Type B pancreatic cell (in vitro differentiated cells): ENCODE measurements at places on chromosomes 16 and 17. TPM values are rescaled to one million over a fixed set of nuclear protein-coding genes. Genes with fewer than 3 reads are reported as not detected.

DNA sequence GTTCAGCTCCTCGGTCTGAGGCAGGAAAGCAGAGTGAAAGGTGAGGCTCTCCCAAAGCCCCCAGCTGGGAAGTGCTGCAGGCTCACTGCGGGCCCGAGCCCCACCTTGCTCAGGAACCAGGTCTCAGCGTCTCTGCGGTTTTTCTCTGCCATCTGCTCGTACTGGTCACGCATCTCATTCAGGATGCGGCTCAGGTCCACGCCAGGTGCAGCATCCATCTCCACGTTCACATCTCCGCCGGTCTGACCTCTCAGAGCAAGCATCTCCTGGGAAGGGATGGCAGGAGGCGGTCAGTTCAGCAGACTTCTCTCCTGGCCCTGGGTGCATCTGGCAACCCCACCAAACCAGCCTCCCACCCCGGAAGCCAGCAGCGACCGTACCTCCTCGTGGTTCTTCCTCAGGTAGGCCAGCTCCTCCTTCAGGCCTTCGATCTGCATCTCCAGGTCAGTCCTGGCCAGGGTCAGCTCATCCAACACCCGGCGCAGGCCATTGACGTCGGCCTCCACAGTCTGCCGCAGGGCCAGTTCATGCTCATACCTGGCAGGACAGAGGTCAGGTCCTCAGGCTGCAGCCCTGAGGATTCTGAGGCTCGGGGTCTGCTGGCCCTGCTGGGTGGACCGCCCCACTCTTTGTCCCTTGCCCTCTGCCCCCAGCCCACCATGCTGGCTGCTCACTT is 1.5 kb downstream of the KRT16 start:
- DNase-seq, result no peak

Gene BICDL2
- 15.2 and 28.6 TPM in 2 replicates for total RNA-seq

DNA sequence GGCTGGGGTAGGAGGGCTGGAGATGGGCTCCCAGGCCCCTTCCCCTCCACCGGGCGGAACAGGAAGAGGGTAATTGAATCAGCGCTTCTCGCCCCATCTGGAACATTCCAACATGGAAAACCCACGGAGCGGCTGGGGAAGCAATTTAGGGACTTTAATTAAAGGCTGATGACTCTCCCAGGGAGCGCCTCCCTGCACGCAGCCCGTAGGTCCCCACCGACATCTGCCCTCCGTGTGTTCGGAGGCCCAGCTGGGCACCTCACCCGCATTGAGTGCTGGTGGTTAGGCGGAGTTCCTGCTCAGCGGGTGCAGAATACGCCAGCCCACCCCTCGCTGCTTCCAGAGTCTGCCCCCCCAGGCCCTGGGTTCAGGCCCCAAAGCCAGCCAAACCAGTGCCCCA is 10.0 kb downstream of the HS3ST6 start:
- DNase-seq, result no peak

Gene ADORA2B
- 2.0 and 4.0 TPM in 2 replicates for total RNA-seq

Gene LAT
- total RNA-seq, result 3.8 and 8.5 TPM in 2 replicates

DNA sequence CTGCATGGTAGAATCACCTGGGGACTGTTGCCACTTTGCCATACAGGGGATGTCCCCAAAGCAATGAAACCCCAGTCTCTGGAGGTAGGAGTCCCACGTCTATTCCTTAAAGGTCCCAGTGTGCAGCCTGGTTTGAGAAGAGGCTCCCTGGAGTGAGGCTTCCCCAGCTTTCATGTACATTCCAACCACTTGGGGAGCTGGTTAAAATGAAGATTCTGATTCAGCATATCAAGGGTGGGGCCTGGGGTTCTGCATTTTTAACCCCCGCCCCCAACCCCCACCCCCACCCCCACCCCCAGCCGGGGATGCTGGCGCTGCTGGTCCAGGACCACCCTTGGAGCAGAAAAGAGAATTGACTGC is 241.2 kb downstream of the FOXL1 start:
- DNase-seq, result no peak

- no peak for DNase-seq
Observed at GRCh38 chr17:20216154-20216815, 207.1 kb downstream of the SPECC1 start.

Gene RTN4RL1
- 1.7 and 1.9 TPM in 2 replicates for total RNA-seq

Gene CLEC18A
- 2.6 and 5.4 TPM in 2 replicates for total RNA-seq

DNA sequence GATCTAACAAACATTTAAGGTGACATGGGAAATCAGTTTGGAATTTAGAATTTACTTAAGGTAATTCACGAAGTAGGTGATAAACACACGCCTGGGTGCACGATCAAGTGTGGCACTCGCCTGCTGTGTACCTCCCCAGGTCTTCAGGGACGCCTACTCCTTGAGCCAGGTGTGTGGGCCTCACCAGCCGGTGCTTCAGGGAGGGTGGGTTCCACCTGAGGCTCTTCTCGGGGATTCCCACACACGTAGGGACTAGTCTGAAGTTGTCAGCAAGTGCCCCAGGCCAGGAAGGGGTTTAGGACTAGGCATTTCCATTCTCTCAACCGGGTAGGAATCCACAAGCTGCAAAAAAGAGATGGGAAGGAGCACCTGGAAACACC is 9.8 kb upstream of the NAT9 start:
- DNase-seq, result no peak

- DNase-seq, result no peak
Observed at GRCh38 chr17:81579821-81580321, 27.7 kb upstream of the FAAP100 start.

Gene NHLRC4
- total RNA-seq, result 0.52 and 1.4 TPM in 2 replicates

- no peak for DNase-seq
Observed at GRCh38 chr17:80114758-80115157, 13.4 kb downstream of the GAA start.

Gene DRC3
- 3.4 and 8.9 TPM in 2 replicates for total RNA-seq

Gene DDX42
- total RNA-seq, result 124 and 148 TPM in 2 replicates

DNA sequence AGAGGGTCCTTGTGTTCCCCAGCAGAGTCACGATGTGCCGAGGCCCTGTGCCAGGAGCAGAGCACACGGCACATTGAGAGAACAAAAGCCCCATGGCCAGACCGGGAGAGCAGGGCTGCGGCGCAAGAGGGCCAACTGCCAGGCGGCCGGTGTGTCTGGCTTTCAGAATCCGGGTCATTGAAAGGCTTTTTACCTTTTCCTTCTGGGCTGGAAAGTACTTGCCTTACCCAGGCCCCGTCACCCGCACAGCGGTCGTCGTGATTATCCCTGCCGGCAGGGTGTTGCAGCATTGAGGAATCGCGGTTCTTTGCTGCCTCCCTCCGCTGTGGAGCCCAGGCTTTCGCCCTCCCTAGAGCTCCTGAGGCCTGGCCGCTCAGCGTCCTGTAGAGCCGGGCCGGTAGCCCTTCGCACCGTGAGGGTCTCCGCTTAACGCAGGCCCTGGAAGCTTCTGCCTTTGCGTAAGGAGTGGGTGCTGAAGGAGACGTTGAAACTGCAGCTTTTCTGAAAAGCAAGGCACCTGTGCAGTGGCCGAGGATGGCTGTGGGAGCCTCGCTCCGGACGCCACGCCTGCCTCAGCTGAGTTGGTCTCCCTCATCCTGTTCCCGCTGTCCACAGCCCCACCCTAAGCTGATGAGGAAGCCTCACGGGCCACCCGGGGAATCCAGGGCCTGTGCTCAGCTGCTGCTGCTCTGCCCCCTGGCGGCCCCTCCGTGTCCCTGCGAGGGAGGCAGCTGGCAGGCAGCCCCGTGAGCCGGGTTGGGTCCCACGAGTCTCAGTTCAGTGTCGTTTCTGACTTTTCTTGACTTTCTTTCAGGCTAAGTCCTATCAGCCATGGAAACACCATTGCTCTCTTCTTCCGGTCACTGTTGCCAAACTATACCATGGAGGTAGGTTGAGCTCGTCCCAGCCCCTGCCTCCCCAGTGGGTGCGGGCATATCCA is 8.6 kb upstream of the MC1R start:
- DNase-seq, result no peak

GRCh38 chr16:13944816-13945215 is 24.9 kb downstream of the ERCC4 start:
- no peak for DNase-seq

Gene CCL17
- total RNA-seq, result not detected in 2 replicates

GRCh38 chr17:27849474-27850185 is 43.5 kb downstream of the LYRM9 start:
- DNase-seq, result no peak

DNA sequence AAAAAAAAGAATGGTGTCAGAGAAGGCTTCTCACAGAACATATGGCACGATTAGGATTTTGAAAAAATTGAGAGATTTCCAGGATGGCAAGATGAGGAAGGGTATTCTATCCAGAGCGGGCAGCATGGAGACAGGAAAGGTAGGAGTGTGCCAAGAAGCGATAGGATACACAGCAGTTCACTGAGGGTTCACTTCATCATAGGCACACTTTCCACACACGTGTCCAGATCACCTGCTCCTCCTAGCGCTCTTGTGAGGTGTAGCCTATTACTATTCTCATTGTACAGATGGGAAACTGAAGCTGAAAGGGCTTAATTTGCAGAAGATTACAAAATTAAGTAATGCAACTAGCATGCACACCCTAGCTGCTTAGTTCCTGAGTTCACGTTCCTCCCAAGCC is 6.2 kb upstream of the ELAC2 start:
- DNase-seq, result no peak

- DNase-seq, result no peak
Observed at GRCh38 chr17:7548585-7549400, at the start of gene TNFSF12. Gene TNFSF12 (plus strand): TSS chr17:7549058. CDS start chr17:7549154, 96 bp downstream.

Gene KIF18B
- 14.8 and 49.3 TPM in 2 replicates for total RNA-seq

DNA sequence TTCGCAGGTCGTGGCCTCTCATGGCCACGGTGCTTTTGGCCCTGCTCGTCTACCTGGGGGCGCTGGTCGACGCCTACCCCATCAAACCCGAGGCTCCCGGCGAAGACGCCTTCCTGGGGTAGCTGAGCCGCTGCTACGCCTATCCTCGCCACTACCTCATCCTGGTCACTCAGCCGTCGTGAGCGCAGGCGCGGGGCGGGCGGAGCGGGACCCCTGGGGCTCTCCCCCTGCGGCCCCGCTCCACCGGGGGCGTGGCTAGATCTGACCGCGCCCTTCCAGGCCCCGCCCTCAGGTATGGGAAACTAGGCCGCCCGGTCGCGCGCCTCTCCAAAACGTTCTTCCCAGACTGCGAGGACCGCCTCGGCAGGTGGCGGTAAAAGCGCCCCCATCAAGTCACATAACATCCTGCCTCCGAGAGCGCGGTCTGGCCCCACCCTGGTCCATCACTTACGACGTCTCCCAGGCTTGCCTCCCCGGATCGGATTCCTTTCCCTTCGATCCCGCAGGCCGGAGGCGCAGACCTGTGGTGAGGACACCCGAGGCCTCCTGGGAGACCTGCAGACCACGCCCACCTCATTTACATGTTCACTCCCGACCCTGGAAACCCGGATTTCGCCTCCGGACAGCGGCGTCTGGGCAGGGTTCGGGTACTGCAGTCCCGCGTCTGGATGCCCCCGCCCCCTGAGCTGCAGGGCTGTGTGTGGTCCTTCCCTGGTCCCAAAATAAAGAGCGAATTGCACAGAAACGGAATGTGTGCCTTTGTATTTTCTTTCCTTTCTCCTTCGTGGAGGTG is 91.5 kb upstream of the TMEM97 start:
- DNase-seq, result peak; percentile 84

GRCh38 chr16:70688246-70688742 is 2.4 kb upstream of the MTSS2 start:
- no peak for DNase-seq
